ENCODE measurements at places on chromosomes 7 and 10.

GRCh38 chr7:42274053-42274452, 37.0 kb upstream of the GLI3 start:
- no peak for DNase-seq

GRCh38 chr7:81173766-81174281, 255.0 kb upstream of the SEMA3C start:
- DNase-seq: no peak

DNA sequence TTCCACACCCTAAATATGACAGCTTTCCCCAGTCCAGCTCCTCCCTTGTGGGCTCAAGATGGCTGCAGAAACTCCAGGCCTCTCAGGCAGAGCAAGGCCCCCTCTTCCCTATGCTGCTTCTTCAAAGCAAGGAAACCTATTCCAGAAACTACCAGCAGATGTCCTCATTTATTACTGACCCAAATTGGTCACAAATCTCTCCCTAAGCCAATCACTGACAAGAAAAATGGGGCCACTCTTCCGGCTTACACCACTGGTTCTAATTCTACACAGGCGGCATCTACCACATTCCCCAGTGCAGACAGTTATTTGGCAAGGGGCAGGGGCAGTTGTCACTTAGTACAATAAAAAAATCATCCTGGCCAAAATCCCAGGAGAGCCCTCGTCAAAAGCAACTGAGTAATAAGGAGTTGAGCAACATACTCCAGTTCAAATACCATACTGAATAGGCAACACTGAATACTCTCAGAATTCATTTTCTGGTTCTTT, 150.4 kb downstream of the SFMBT2 start:
- peak; percentile 49 for DNase-seq

- no peak for DNase-seq
Observed at GRCh38 chr7:55457801-55458200, 92.7 kb downstream of the LANCL2 start.

DNA sequence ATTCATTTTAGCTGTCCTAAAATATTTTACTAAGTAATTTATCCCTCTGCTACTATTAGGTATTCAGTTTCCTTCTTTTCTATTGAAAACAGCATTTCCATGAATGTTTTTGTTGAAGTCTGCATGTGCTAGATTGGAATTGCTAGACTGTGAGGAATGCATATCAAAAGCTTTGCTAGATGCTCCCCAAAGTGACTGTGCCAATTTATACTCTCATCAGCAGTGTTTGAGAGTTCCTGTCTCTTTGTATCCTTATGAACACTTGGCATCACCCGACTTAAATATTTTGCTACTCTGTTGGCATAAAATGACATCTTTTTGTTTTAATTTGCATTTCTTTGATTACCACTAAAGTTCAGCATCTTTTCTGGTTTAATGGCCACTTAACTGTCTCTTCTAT, 45.0 kb upstream of the PRR15 start:
- DNase-seq: no peak

- DNase-seq: no peak
Observed at GRCh38 chr10:78513986-78514385, 480.3 kb downstream of the RPS24 start.

- DNase-seq: no peak
Observed at GRCh38 chr10:24865783-24866182, 86.6 kb downstream of the PRTFDC1 start.

DNA sequence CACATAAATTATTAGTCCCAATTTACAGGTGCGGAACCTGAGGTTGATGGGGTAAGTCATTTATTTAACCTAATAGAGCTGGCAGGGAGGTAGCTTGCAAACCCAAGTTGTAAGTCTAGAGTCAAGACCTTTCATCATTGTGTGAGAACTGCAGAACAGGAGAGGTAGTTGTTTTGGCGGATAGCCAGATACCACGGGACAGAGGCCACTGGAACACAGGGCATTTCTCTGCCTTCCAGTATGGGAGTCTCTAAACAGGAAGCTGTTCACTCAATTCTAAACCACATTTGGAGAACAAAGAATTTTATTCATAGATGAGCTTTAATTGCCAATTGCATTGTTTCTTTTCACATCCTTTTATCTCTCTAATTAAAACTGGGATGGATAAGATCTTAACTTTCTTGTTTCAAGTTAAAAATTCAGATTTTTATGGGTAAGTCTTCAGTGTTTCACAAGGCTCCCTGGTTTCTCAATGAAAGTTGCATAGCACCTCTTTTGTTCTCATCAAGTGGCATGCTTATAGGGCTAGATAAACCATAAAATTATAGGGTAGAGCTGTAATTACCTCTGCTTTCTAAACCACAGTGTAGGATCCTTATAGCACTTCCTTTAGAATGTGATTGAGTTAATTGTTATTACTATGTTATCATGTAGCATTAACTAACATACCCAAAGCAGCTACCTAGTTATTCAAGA, 489.0 kb downstream of the GATA3 start:
- no peak for DNase-seq

DNA sequence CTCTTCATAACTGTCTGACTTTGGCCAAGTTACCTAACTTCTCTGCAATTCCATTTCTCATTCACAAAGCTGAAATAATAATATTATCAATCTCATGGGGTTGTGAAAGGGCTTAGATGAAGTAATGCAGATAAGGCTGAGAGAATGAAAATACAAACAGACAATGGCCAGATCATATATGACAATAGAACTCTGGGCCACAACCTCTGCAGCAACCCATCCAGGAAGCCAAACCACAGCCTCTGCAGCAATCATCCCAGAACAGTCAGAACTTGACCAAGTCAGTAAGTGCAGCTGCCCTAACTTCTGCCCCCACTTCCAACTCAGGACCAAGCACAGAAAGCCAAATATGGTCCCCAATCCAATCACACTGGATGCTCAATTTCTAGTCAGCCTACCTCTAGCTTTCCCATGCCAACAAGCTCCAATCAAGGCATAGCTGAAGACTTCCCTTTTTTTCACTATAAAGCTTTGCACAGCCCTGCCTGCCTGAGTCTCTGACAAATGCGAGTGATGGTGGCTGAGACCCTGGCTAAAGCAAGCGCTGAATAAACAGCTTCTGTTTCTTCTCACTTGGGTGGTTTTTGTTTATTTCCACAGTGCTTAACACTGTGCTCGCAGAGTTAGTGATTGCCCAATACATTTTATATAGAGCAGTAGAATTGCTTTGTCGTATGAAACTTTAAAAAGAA, 34.8 kb upstream of the TNPO3 start:
- DNase-seq: no peak

DNA sequence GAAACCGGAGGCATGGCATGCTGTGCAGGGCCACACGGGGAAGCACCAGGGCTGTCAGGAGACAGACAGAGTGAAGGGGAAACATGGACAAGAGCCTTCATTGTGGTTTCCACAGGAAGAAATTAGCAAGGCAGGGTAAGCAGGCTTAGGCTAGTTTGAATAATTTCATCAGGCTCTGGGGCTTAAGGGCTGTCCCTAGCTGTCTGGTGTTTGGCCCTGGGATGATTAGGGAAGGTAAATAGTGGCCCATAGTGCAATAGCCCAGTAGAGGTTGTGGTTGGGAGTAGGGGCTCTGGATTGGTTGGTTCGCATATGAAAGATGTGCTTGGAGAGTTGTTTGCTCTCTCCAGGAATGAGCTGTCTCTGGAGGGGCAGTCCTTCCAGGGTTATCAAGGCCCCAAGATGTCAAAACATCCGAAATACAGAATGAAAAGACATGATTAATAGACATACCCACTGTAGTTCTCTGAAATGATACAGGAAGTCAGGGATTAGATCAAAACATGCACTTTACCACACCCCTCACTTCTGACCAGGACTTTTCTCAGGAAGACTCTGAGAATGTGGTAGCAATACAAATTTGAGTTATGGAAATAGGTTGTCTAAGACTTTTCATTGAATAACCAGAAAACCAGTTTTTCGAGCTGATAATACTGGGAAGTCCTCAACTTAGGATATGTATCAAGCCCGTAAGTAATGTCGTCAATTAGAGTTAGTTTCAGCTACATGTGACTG, 224.9 kb upstream of the NFE2L3 start:
- DNase-seq: no peak

DNA sequence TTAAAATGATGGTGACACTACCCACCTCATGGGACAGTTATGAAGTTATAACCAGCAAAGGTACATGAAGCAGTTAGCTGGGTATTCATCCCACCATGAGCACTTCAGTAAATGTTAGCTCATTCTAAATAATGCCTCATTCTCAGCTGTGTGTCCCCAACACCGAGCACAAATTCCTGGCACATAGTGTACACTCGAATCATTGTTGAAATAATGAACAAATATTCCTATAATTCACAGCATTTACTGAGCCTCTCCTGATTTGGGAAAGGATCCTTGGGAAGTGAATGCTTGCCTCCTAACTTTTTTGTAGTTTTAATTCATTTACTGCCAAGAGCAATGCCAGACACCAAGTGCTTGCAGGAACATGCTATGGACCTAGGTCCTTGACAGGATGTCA, 235.2 kb downstream of the DGKI start:
- no peak for DNase-seq

DNA sequence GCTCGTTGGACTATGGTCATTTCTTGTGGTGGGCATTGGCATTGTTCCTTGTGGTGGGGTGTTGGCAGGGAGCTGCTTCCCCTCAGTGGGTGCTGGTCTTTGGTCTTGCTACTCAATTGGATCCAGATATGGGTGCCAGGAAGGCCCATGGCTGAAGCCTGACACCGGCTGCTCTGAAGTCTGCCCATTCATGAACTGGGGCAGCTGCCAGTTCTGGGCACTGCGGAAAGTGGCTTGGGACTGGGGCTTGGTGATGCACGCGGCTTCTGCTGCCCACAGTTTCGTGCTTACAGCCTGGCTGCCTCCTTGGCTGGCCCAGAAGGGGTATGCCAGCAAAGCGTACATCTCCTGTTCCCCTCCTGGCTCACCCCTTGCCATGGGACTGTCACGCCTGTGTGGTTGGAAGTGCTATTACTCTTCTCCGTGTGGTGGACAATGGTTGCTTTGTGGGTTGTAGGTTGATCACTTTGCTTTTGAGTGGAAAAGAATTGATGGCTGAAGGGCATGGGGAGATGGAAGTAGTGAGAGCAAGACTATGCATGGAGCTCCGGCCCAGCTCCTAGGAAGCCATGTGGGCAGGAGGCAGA, 54.7 kb downstream of the ADAMTS14 start:
- DNase-seq: no peak

- DNase-seq: no peak
Observed at GRCh38 chr7:19665399-19666008, 43.3 kb downstream of the POLR1F start.

GRCh38 chr10:17375936-17376584, 78.3 kb downstream of the ST8SIA6 start:
- DNase-seq: no peak

DNA sequence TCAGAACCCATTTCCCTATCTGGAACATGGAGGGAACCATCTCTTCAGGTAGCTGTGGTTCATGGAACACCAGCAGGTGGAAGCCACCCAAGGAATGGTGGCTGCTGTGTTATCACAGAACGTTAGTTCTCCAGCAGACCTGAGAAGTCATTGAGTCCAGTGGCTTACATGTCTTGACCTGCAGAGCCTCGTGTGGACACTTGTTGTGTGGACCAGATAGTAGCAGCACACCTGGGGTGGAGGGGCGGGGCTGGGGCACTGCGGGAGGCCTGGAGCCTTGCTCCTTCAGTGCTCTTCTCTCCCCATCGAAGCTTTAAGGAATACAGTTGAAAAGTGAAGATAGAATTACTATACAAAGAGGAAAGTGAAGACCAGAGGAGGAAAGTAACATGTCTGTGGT, 42.4 kb downstream of the VWA2 start:
- no peak for DNase-seq

GRCh38 chr7:140364819-140365218, 33.5 kb downstream of the SLC37A3 start:
- DNase-seq: no peak

DNA sequence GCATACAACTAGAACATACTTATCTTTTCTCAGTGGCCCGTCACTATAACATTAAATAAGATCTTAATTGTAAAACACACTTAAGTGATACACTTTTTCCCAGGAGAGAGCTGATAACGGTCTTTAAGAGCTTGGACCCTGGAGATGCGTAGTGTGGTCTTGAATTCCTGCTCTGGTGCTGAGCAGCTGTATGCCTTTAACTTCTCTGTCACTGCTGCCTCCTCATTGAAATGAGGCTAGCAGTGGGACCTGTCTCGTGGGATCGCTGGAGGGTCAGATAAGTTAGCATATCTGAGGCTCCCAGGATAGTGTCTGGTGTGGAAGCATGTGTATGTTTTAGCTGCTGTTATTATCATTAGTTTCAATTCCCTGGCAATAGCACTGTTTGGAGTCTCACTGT, 194.9 kb downstream of the SDK1 start:
- DNase-seq: no peak

- no peak for DNase-seq
Observed at GRCh38 chr7:85232068-85232467, 45.2 kb upstream of the SEMA3D start.

DNA sequence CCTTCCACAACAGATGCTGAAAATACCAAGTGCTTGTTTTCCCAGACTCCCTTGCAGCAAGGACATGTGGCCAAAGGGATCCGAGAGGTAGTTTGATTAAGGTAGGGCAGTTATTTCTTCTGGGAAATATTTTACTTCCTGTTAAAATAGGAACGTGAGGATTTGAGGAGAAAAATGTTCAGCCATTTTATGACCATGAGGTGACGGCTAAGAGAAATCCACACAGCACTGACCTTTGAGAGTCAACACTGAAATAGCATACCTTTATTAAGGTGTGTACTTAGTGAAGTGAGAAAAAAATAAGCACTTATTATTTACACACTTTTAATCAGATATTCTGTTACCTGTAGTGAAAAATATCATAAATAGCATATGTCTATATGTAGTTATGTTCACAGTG, 133.9 kb downstream of the PPP1R3A start:
- no peak for DNase-seq

GRCh38 chr10:77967611-77968022, 41.1 kb upstream of the DLG5 start:
- peak; percentile 87 for DNase-seq

DNA sequence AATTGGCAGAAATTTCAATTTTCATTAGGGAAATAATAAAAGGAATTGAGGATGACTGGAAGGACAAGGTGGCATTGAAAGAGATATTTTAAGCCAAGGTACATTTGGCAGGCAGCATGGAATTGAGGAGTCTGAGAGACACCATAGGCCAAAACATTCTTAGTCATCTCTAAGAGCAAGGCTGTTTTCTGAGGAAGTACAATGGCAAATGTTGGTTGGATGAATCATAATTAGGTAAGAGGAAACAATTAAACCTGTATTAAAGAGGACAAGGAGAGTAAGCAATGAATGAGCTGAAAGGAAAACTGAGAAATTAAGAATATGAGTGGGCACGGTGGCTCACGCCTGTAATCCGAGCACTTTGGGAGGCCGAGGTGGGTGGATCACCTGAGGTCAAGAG, 86.3 kb downstream of the MRPL32 start:
- no peak for DNase-seq

DNA sequence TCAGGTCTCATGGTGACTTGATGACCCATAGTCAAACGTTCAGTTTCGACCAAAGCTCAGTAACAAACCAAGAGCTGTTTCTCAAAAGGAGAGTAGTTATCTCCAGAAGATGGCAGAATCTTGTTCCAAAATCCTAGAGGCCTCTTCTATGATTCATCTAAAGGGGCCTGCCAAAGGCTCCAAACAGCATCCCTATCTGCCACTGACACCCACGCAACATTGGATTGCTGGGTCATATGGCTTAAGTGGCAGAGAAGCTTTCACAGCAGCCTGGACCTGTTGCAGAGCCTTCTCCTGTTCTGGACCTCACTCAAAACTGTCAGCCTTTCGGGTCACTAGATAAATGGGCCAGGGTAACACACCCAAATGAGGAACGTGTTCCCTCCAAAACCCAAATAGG, 54.0 kb upstream of the LRRC18 start:
- no peak for DNase-seq

GRCh38 chr7:102457352-102457924, 7.2 kb downstream of the ALKBH4 start:
- no peak for DNase-seq

- no peak for DNase-seq
Observed at GRCh38 chr7:151011097-151011409, 13.2 kb downstream of the ATG9B start.
